NCI-H187 (cell line): ENCODE measurements at places on chromosomes 1 and 21.

- peak; percentile 32 for DNase-seq
Observed at GRCh38 chr1:28091043-28091781, 2.8 kb upstream of the EYA3 start.

DNA sequence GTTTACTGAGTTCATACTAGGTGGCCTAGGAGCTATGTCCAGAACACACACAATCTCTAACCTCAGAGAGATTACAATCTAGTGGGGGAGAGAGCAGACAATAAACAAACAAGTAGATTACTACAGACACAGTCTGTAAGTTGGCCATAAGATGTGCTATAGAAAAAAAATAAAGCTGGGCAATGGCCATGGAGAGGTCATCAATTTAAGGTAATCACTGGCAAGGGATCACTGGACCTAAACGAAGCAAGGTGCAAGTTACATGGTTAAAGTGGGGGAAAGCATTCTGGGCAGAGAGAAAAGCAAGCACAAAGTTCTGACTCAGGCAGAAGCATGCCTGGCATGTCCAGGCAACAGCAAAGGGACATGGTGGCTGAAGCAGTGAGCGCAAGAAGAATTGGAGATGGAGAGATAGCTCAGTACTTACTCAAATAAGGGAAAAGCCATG is 147.0 kb downstream of the RERE start:
- DNase-seq, result no peak

DNA sequence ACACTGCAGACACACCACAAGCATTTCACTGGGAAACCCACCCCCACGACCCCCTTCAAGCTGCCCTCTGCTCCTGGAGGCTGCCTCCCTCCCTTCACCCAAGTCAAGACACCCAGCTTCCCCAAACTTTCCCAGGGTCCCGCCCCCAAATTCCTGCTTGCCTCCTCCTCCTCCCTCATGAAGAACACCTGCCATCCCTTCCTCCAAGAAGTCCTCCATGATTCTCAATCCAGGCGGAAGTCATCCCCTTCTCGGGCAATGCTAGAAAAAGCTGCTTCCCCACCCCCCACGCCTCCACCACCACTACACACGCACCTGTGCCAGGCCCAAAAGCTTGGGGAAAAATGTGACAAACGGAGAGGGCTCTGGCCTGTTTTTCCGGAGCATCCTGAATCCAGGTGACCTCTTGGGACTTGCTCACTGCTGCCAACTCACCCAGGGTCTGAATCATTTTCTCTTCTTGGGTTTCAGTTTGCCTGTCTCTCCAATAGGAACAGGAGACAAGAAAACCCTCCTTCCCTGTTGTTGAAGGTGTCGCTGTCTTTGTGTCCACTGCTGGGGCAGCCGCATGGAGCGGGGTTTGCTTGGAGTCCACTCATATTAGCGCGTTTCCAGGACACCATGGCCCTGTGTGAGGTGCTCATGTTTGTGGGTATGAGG is 101.0 kb upstream of the CASZ1 start:
- DNase-seq, result no peak

DNA sequence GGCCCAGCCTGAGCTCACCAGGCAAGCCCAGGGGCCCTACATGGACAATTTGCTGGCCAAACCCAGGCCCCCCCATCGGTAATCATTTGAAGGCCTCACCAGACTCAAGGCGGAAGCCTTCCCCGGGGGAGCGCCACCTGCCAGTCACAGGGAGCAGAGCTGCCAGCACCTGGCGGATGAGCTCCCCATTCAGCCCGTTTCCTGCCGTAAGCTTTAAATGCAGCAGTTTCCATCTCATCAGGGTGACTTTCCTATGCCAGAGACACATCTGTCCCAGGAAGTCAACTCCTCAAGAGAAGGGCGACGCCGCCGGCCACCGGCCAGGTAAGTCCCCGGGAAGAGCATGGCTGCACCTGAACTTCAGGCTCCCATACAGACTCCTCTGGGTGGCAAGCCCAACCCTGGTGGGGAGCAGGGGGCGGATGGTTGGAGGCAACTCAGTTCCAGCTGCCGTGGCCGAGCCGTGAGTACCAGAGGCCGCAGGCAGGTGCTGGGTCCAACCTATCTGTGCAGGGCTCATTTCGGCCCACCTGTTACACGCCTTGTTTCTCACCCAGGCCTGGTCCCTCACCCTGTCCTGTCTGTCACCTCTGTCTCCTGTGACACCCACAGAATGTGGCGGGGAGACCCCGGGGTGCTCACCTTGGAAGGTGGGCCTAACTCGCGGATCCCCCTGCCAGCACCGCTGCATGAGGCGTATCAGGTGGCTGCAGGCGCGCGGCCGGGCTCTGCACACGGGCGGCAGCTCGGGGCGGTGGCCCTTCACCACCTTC is 20.7 kb downstream of the RIPK4 start:
- no peak for DNase-seq

GRCh38 chr1:163744301-163744887 is 422.6 kb downstream of the NUF2 start:
- DNase-seq, result no peak

- no peak for DNase-seq
Observed at GRCh38 chr1:109793486-109794318, 30.0 kb upstream of the EPS8L3 start.

DNA sequence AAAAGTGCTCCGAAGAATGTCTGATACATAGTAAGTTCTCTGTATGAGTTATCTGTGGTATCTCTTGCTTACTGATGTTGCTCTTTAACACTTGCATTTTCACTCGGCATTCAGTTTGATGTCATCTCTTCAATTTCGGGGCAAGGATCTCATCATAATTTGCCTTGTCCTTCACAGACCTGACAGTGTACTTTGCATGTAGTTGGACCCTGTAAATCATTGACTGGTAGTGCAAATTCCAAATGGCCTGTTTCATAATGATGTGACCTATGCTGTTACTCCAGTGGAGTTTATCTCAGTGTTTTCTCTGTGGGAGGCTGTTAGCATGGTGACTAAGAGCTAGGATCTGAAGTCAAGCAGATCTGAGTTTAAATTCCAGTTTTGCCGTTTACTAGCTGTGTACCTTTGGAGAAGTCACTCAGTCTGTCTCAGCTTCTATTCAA is 34.2 kb upstream of the ABCD3 start:
- DNase-seq, result no peak

- no peak for DNase-seq
Observed at GRCh38 chr1:2452201-2452931, 23.7 kb upstream of the PLCH2 start.

GRCh38 chr1:83846138-83846537 is 152.8 kb downstream of the TTLL7 start:
- no peak for DNase-seq

DNA sequence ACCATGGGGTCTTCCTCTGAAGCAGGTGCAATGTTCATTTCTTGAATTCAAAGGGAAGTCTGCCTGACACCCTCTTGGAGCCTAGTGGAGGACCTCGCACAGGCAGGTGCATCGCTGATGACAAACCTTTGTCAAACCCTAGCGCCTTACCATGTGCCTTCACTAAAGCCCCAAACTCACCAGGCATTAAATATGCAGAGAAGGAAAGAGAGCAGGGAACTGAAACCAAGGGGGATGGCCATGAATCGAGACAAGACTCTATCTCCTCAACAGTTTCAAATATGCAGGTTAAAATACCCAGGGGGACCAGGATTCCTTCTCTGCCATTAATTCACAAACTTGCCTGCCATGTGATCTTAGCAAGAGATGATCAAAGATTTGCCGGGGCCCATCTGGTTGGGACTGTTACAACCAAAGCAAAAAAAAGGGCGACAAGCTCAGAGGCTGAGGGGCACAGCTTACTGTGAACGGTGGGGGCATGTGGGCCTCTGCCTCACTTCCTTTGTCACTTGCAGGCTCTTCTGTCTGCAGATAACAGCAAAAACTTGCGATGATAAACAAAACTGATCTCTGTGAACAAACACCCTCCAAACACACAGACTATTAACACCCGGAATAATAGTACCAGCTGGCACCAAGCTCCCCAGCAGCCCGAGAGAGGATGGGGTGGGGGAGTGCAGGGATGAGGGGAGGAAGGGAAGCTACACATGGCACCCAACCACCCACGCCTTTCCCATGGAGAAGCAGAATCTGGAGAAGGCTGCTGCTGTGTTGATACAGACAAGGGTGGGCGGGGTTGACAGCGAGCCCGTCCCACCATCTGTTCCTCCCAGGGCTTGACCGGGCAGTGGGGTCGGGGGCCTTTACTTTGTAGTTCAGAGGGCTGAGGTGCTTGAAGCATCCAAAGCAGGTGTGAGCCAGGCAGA is 33.9 kb downstream of the TMEM63A start:
- DNase-seq, result no peak
